Activated T-cell treated with anti-CD3 and anti-CD28 coated beads, Interleukin-2, amount 50 U/mL, for 48 hours (primary cell): ENCODE measurements at places on chromosomes 1 and 21.

- DNase-seq, result peak; percentile 68
These were observed 38.5 kb upstream of the PDE9A start for GRCh38 chr21:42614811-42615351.

DNA sequence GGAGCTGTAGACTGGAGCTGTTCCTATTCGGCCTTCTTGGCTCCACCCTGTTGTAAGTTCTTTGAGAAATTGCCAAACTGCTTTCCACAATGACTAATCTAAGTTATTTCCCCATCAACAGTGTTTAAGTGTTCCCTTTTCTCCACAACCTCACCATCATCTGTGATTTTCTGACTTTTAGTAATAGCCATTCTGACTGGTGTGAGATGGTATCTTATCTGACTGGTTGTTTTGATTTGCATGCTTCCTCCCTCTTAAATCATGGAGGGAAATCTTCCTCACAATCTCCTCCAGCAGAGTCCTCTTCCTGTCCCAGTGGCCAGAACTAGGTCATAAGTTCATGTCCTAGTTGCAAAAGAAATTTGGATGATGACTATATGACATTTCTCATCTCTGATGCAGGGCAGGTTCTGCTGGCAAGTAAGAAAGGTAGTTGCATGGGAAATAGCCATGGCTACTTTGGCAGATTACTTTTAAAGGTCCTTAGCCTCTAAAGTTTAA, 294.0 kb downstream of the LRRC40 start:
- DNase-seq, result no peak

DNA sequence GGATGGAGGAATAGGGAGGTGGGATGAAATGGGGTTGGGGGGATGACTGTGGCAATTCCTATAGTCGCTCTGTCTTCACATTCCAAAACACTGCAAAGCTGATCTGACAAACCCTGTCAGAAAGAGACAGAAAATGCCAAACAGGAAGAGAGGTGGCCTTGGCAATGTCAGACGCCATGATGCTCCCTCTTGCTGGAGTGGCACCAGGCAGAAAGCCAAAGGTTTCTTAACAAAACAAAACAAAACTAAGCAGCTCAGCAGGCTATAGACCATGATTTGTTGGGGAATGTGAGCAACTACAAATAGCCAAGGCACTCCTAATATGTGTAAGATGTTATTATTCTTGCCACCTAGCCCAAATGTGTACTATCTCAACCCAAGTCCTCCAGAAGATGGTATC, 42.9 kb upstream of the PLA2G2C start:
- DNase-seq, result no peak

- DNase-seq, result no peak
These were observed 92.6 kb upstream of the VAV3 start for GRCh38 chr1:108057541-108057940.

- DNase-seq, result peak; percentile 99
These were observed at the start of gene LRIG2 for GRCh38 chr1:113072757-113073478. TSS of gene LRIG2 (plus strand) at chr1:113073198. CDS start at chr1:113073407, 209 bp downstream.

DNA sequence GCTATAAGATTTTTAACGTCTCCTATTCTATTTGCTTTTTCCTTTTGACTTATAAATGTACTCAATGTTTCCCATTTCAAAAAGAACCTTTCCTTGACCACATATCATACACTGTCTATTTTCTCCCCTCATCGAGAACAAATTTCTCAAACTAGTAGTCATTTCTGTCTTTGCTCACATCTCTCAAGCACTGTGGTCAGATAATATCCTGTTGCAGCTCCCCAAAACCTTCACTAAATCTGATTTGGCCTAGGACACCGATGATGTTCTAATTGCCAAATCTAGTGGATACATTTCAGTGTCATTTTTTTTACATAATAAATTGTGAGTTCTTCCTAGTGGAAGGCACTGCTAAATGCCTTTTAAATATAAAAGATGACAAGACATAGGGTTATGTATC, 19.4 kb downstream of the CXADR start:
- no peak for DNase-seq

- DNase-seq, result no peak
These were observed 1784.5 kb downstream of the MRPL39 start for GRCh38 chr21:23822760-23823159.

DNA sequence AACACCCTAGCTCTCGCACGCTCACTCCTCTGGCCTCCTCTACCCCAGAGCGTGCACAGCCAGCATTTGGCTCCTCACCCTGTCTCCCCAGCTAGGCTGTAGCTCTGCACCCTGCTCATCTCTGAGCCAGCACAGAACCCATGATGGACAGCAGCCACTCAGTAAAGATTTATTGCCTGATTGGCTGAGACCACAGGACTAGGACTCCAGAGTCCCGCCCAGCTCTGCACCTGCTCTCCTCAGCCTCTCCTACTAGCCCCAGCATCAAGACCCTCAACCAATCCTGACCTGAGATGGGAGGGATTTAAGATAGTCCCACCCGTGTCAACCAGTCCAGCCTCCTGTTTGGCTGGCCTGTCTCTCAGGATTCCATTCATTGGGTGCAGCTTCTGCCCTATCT, 9.3 kb downstream of the C1QB start:
- no peak for DNase-seq

GRCh38 chr1:205199931-205200299, 11.6 kb downstream of the DSTYK start:
- DNase-seq, result peak; percentile 44

- no peak for DNase-seq
These were observed 12.6 kb upstream of the HMCN1 start for GRCh38 chr1:185721553-185721952.

GRCh38 chr1:213284626-213285025, 233.6 kb downstream of the RPS6KC1 start:
- DNase-seq, result no peak

- no peak for DNase-seq
These were observed 76.3 kb upstream of the CACNA1E start for GRCh38 chr1:181406989-181407388.

- no peak for DNase-seq
These were observed 14.7 kb downstream of the PGLYRP4 start for GRCh38 chr1:153333902-153334301.
